G401 (cell line): ENCODE measurements at places on chromosomes 5 and 9. TPM values are rescaled to one million over a fixed set of nuclear protein-coding genes. Genes with fewer than 3 reads are reported as not detected.

HEMGN gene
- total RNA-seq: not detected in 2 replicates

PCDHGC5 gene
- total RNA-seq: 0.14 and 0.18 TPM in 2 replicates

KIF4B gene
- total RNA-seq: 0.06 and 0.07 TPM in 2 replicates

CXCL14 gene
- total RNA-seq: not detected in 2 replicates

GPX3 gene
- total RNA-seq: 8.4 and 15.5 TPM in 2 replicates

ADRB2 gene
- total RNA-seq: not detected in 2 replicates

MOB3B gene
- total RNA-seq: not detected in 2 replicates

NUTM2G gene
- total RNA-seq: not detected in 2 replicates

RIC1 gene
- 13.5 and 17.1 TPM in 2 replicates for total RNA-seq

TAS2R1 gene
- total RNA-seq: not detected in 2 replicates

OTP gene
- not detected in 2 replicates for total RNA-seq
